ENCODE measurements at places on chromosomes 7 and 10.

DNA sequence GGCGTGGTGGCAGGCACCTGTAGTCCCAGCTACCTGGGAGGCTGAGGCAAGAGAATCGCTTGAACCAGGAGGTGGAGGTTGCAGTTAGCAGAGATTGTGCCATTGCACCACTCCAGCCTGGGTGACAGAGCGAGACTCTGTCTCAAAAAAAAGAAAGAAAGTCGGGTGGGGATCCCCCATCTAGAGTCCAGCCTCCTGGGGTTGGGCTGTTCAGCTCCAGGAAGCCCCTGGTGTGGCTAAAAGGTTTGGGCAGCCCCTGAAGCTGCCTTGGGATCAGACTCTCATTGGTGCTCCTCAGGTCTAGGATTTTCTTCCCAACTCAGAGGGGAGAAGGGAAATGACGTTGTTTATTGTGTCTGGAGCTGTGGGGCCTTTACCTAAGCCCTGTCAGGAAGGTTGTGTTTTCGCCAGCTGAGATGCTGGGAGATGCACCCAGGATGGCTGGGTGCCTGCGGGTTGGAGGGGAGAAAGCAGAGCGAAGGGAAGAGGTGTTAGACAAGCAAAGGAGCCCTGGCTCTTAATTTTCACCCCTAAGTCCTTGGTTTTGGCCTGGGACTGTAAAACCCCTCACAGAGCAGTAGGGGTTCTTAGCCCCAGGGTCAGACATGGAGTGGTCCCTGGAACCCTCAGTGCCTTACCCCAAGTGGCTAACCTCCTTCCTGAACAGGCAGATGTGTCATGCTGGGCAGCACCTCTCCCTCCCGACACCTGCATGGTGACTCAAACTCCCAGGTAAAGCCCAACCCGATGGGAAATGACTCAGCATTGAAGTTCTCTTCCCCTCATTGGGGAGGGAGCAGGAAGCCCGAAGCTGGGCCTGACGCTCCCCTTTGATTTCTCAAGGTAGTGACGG is 21.1 kb downstream of the PLAU start:
- DNase-seq: peak; percentile 73

- DNase-seq: no peak
These were observed 946.3 kb downstream of the CNTNAP2 start for GRCh38 chr7:147062897-147063296.

DNA sequence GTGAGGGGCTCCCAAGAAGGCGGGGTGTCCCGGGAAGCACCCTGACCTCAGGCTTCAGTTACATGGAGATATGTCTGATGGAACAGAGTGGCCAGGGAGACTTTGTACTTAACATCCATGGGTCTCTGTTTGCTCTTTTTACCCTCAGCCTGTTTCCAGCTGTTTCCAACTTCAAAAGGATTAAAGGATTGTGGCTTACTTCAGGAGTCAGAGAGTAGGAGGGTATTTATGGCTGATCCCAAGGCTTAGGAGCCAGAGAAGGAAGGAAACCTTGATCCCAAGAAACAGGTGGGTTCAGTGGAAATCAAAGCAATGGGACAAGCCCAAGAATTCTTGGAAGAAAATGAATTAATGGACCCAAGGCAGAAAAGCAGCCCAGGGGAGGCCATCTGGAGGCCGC is 37.7 kb upstream of the ZNF438 start:
- no peak for DNase-seq

GRCh38 chr7:52146871-52147634 is 830.4 kb upstream of the COBL start:
- no peak for DNase-seq

- no peak for DNase-seq
These were observed 206.8 kb downstream of the SKIDA1 start for GRCh38 chr10:21318540-21319167.

DNA sequence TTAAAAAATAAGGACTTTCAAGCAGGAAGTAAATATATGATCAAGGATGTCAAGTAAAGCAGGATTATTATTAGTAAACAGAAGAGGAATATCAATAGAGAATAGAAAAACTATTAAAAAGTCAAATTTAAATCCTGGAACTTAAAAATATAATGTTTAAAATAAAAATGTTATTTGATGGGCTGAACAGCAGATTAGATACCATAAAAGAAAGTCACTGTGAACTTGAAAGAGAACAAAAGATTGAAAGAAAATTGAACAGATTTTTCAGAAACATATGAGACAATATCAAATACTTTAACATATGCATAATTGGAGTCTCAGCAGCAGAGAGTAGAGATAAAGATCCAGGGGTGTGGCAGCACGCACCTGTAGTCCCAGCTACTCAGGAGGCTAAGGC is 1213.7 kb upstream of the AUTS2 start:
- no peak for DNase-seq

DNA sequence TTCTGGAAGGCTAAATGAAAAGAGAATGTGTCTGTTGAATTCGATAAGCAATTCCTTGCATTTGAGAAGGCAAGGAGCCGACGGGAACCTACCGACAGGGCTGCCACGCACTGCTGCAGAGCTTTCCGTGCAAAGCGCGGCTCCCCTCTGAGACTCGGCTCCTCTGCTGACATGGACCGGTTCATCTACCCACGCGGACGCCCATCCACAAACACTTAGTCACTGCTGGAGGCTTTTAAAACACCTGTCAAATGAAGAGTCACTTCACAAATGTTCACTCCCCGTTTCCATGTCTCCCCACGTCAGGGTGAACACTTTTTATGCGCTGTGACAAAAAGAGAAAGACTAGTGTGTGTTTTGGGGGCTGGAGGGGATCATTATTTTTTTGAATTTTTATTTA is 32.0 kb downstream of the AMZ1 start:
- no peak for DNase-seq

DNA sequence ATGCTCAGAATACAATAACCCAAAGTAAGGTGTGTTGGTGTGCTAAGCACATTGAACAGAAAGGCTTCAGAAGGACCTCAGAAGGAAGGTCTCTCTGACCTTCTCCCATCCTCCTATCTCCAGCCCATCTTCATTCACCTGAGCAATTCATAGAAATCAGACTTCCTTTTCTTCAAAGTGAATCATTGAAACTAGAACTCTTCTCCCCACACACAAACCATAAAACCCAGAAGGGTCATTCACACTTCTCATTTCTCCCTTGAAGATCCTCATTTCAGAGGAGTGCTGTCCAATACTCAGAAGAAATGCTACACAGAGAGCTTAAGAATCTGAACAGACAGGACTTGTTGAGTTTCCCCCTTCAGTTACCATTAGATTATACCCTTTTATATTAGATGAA is 89.5 kb downstream of the VWDE start:
- no peak for DNase-seq

- no peak for DNase-seq
These were observed 127.8 kb downstream of the TMEM26 start for GRCh38 chr10:61325223-61325960.

DNA sequence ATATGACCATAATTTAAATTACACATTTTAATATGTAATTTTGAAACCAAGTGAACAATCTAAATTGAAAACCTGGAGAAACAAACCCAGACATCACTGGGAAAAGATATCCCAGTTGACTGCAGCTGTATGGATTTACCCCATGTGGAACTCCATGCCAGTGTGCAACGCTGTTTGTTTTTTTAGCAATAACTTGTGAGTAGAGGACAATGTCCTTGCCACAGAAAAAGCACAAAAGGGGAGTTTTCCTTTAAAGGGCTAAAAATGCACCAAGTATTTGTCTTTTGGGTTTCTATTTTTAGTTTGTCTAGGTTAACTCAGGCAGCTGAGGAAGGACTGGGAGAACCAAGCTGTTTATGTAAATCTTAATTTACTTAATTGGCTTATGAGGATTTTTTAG is 15.1 kb upstream of the COL17A1 start:
- DNase-seq: no peak

- no peak for DNase-seq
These were observed 169.9 kb upstream of the BMPER start for GRCh38 chr7:33735403-33735802.

GRCh38 chr10:91249700-91250099 is 29.2 kb downstream of the PCGF5 start:
- no peak for DNase-seq

- DNase-seq: no peak
These were observed 22.0 kb upstream of the ABCB4 start for GRCh38 chr7:87497482-87497881.

GRCh38 chr7:80114159-80114558 is 20.5 kb upstream of the GNAI1 start:
- no peak for DNase-seq

GRCh38 chr10:116178086-116178605 is 94.9 kb downstream of the GFRA1 start:
- no peak for DNase-seq

DNA sequence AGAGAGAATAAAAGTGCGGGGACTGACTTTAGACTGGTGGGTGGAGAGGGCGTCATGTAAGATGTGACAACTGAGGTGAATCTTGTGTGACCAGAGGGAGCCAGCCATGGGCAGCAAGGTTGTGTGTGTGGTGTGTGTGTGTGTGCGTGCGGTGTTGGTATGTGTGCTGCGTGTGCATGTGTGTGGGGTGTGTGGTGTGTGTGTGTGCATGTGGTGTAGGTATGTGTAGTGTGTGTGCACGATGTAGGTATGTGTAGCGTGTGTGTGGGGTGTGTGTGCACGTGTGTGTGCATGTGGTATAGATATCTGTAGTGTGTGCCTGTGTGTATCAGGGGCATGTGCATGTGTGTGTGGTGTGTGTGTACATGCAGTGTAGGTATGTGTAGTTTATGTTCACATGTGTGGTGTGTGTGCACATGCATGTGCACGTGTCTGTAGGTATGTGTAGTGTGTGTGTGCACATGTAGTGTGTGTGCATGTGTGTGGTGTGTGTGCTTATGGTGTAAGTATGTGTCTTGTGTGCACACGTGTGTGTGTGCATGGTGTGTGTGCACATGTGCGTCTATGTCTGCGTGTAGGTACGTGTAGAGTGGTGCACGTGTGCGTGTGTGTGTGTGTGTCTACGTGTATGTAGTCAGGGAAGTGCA is 312.3 kb upstream of the MKI67 start:
- DNase-seq: no peak

DNA sequence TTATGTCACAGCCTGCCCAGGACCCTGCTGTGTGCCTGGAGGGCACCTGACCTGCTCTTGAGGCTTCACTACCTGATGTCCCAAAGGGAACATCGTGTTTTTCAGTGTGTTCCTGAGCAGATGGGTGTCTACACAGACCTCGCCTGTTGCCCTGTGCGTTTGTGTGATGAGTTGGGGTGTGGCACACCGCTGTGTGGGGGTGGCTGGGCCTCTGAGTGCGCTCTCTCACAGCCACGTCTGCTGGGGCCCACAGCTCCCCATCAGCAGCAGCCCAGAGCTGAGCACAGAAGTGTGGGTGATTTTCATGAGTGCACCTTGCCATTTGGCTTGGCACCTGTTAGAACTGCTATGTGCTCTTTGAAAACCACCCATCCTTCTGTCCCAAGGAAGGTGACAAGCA is 121.5 kb downstream of the NKX6-2 start:
- no peak for DNase-seq

GRCh38 chr10:63670291-63670898 is 149.2 kb downstream of the REEP3 start:
- DNase-seq: peak; percentile 49

DNA sequence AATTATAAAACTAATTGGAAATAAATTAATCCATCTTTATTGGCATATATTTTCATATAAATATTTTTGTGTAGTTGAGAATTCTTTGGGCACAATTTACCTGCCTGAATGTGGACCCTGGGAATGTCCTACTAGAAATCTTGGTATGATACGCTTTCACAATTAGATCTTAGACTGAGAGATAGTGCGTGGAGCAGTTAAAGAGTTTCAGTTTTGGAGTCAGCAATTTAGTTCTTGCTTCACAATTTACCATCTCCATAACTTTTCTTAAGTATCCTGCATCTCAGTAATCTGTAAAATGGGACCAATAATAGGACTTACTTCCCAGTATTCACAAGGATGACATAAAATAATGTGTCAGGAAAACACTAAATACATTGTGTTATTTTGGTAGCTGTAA is 2.0 kb downstream of the MTPN start:
- no peak for DNase-seq

DNA sequence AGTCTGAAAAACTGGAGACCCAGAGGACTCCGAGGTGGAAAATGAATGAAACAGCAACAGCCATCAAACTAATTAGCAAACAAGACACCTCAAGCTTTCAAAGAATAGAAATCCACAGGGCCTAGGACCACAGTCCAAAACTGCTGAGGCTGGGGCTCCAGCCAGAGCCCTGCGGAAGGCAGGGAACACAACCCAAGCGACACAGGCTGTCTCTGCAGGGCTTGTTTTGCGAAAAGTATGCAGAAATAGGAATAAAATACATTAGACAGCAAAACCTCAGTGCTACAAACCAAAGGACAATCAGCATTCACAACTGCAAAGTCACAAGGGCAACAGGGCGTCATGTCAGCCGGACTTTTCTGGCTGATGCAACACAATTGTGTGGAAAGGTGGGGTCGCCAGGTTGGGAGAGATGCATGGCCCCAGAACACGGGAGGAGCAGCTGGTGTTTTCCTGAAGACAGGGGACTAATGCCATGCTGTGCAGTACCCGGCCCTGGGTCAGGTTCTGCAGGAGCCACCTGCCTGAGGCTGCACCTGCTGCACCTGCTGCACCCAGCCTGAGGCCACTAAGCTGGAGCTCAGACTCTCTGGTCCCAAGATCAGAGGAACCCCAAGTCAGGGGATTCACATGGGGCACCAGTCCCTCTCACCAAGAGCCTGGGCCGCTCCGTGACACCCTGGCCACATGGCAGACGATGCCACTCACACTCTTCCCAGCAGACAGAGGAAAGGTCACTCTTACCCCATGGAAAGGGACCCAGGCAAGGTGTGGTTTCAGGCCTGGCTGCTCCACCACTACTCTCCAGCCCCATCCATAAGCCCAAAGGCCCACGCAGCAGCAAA is 74.2 kb downstream of the MAD1L1 start:
- DNase-seq: no peak

- DNase-seq: no peak
These were observed 132.9 kb downstream of the ADRA2A start for GRCh38 chr10:111209692-111210091.

DNA sequence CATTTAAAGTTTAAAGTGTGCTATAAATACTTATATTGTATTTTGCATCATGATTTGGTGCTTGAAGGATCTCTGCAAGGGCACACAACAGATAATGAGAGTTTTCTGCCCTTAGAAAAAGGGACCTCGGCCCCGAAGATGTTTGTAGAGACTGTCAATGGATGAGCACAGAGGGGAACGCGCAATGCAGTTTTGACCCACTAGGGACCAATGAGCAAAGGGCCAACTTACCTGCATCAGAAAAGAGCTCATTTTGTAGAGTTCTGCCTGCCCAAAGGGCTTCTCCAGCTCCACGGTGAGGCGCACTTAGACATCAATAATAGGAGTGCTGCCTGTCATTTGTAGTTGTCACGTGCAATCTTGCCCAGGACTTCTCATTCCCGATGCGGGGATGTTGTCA is 91.1 kb downstream of the BUB3 start:
- DNase-seq: no peak
